ENCODE measurements at places on chromosomes 1 and 21.

DNA sequence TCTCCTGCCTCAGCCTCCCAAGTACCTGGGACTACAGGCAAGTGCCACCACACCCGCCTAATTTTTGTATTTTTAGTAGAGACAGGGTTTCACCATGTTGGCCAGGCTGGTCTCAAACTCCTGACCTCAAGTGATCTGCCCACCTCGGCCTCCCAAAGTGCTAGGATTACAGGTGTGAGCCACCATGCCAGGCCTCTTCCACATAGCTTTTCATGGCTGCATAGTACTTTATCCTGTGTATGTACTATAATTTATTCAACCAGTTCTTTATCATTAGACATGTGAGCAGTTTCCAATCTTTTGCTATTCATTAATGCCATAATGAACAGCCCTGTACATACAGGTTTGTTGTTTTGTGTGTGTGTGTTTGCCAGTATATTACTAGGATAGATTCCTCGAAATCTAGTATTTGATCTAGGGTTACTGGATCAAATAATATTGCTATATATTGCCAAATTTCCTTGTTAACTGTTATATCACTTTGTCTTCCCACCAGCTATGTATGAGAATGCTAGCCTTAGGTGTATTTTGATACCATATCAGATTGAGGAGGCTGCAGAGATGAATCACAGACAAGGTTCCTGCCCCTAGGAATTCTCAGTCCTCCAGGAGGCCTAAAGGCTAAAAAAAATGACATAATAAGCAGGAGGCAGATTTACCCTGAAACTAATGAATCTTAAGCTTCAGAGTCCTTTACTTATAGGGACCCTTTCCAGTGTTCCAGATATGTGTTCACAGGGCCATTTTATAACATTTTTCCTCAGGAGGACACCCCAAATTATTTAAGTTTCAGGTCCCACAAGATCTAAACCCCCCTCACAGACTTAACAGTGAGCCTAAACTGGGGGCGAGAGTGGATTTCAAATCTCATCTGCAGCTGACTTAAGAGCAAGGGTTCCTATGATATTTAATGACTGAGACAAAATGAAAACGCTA is 2.1 kb upstream of the PDIK1L start:
- no peak for DNase-seq

- no peak for DNase-seq
These were observed 89.4 kb upstream of the JAK1 start for GRCh38 chr1:65055747-65056146.

DNA sequence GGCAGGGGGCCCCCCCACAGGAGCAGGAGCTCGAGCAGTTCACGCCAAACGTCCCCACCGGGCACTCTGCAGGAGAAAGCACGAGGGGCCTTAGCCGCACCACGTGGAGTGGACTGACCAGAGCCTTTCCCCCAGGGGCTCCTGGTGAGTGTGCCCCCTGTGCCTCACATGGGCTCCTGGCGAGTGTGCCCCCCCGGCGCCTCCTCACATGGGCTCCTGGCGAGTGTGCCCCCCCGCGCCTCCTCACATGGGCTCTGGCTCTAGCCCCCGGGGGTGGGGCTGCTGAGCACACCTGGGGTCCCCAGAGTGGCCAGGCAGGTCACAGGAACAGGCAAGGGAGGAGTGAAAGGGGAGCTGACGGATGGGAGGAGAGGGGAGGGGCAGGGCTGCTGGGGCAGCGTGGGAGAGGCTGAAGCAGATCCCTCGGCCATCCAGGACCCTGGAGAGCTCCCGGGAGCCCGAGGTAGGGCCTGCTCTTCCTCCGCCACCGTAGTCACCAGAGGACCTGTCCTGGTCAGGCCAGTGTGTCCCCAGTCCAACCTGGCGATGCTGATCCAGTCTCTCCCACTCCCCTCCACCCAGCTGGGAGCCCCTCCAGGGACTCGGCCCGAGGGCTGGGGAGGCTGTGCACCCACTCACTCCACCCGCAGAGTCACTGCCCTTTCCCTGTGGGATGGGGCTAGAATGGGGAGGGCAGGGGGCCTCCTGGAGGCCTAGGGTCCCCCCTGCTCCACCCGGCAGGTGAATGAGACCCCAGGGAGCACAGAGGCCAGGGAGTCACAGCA is 47.6 kb downstream of the ARHGEF16 start:
- DNase-seq = peak; percentile 14

DNA sequence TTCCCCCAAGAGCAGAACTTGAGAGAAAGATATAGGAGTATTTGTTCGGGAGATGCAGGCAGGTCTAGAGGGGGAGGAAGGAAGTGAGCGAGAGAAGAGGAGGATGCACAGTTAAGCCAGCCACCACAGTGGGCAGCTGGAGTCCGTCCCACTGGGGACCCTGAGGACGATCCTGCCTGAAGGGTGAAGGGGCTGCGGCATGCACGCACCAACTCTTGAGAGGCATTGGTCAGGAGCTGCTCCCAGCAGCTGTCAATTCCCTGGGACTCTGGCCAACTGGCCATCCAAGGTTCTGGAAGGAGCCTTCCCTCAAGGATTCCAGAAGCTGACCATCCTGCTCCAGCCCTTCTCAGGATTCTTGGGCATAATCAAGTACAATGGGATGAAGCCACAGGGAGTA is 246.9 kb downstream of the MATN1 start:
- no peak for DNase-seq

DNA sequence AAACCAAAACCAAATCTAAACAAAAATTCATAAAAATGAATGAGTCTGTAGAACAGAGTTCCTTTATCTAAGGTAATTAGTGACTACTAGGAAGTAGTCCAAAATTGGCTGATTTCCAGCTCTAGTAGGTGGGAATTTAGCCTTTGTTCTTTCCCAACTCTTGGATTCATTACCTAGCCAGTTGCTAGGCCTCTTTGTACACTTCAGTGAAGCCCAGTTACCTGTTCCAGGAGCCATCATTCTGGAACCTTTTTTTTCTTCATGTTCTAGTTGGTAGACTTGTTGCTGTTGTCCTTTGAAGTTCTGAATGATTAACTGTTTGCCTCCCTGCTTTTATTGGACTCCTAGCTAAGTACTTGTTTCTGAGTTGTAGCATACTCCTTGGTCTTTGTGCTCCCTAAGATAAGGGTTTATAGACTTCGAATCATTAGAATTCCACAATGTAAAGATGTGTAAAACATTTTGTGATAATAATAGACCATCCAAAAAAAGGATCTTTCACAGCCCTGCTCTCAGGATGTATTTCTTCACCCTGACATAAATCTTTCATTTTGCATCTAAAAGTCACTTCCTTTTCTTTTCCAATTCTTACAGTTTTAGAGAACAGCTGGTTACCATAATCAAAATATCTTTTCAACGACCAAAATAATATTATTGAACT is 9.8 kb downstream of the PLA2G4A start:
- no peak for DNase-seq

- DNase-seq = no peak
These were observed 528.1 kb downstream of the KIF26B start for GRCh38 chr1:245682638-245683628.

GRCh38 chr1:87993051-87993450 is 664.4 kb downstream of the LMO4 start:
- no peak for DNase-seq

GRCh38 chr1:153774026-153774595 is 1.1 kb upstream of the SLC27A3 start:
- no peak for DNase-seq

DNA sequence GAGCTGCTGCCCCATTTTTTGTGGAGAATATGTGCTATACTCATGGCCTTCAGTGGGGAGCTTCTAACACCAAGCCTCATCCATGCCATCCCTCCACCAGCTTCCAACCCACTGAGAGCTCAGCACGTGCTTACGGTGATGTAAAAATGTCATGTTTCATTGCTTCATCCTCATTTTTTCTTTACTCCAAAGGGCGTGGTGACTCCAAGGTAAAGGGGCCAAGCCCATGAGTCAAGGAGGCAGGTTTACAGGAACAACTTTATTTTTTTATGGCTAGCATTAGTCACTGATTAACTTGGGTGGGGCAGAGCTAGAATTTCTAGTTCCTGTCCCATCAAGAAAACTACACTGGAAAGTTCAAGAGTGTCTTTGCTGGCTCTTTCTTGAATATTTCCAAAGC is at the start of gene C1orf226:
C1orf226 (plus strand) TSS at position 346 of the 400 bp plus-strand sequence. CDS start 174 bp downstream, outside the sequence.
- no peak for DNase-seq

DNA sequence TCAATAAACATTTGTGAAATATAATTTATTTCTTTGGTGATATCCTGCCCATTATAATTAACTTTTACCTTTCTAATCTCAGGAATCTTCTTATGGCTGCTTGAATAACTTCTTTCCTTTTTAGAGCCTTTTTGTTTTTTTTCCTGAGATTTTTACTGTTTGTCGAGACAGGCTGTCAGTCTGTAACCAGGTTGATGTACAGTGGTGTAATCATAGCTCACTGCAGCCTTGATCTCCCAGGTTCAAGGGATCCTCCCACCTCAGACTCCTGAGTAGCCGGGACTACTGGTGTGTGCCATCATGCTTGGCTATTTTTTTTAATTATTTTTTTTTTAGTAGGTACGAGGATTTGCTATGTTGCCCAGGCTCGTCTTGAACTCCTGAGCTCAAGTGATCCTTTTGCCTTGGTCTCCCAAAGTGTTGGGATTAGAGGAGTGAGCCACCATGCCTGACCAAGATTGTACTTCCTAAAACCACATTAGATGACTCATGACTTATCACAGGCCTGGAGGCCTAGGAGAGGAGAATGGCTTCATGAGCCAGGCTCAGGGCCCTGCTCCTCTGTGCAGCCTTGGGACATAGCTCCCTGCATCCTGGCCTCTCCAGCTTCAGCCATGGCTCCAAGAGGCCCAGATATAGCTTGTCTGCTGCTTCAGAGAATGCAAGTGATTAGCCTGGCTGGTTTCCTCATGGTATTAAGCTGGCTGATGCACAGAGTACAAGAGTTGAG is 48.6 kb downstream of the CTH start:
- DNase-seq = no peak

- DNase-seq = no peak
These were observed 50.6 kb downstream of the DNTTIP2 start for GRCh38 chr1:93828367-93828755.

DNA sequence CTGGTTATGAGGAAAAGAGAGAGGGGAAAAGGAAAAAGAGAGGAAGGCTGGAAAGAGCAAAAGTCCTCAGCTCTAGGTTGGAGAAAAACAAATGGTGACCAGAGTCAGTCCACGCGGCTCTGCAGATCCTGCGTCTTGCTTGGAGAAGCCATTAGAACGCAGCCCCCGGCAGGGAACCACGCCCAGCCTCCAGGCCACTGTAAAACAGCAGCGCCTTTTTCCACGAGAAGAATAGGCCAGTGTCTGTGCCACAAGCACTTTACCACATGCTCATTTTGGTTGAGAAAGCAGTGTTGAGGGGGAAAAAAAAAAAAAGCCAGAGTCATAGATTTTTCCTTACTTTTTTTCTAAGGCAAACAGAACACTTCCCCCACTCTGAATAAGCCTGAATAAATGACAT is 846.9 kb upstream of the ADAMTS5 start:
- no peak for DNase-seq

GRCh38 chr1:30637183-30637980 is 86.0 kb downstream of the MATN1 start:
- no peak for DNase-seq

DNA sequence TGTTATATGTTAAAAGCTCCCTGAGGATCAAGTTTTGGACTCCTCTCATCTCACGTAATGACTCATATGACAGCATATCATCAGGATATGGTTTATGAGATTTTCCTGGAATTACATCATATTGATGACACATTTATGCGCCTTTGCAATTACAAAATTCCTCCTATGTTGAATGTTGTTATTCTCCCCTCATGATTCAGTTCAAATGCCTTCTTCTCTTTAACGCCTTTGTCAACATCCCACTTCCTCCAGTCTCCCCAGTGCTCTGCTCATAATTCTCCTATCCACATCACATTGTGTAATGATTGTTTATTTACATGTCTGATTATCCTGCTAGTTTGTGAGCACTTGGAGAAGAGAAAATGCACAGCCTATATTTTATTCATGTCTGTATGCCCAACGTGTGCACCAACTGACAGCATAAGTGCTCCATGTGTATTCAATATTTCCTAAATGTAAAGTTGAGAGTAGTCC is 80.9 kb upstream of the BACH1 start:
- DNase-seq = no peak

- DNase-seq = no peak
These were observed 346.2 kb upstream of the ZRANB2 start for GRCh38 chr1:71427066-71427465.

DNA sequence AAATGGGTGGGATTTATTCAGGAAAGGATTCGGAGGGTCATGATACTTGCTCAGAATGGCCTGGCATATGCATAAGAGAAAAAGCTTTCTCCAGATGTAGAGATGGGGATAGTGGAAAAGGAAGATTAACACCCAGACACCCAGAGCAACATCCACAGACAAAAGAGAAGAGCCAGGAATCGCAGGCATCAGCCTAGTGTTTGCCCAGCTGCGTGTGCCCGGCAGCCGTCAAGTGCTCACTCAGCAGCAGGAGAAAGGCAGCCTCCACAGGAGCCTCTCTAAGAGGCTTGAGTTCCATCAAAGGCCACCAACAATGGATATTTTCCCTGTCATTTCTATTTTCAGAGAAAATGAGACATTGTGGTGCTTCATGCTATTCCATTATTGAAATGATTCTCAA is 54.7 kb downstream of the NTPCR start:
- DNase-seq = no peak

DNA sequence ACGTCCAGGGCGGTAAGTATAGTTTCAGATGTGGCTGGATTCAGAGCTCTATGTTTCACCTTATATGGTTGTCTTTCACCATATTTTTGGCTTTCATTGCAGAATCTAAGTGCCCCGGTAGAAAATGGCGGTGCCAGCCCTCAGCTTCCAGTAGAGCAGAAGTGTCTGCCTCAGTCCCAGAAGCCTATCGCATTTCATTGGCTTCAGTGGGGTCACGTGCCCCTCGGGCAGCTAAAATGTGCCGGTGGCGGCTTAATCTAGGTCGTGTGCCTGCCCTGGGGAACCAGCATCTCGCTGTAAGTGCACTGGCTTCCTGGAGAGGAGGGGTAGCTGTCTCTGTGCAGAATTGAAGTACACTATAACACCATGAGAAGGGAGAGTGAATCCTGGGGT is 107.4 kb upstream of the MAGI3 start:
- no peak for DNase-seq

DNA sequence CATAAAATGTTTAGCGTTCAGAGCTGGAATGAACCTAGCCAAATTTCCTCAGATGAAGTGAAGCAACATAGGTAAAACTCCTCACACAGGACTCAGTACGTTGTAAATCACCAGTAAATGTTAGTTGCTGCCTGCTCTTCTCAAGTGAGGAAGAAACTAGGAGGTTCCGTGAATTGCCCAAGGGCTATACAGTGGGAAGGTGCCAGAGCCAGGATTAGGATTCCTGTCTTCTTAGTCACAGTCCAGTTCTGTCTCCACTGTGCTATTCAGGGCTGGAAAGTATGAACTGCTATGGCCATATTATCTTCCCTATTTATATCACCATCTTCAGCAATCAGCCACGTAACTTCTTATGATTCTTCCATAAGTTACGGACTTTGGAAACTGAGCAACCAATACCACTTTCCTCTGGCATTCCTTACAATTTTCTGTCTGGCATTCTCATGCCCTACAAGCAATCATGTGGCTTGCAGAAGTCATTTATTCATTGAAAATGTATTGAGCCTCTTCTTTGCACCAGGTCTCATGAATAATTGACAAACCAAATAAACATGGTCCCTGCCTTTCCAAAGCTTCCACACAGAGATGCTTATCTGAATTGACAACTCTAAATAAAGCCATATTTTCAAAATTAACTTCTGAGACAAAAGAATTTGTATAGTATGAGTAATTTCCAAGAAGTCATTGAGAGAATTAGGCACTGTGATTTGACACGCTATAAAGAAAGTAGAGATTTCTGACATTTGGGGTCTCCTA is 271.6 kb upstream of the SGIP1 start:
- no peak for DNase-seq

GRCh38 chr1:186658999-186659398 is 21.2 kb downstream of the PTGS2 start:
- DNase-seq = no peak

GRCh38 chr1:184755226-184756065 is 788 bp upstream of the EDEM3 start:
- no peak for DNase-seq
